Stomach (tissue), 19 donors: ENCODE measurements at places on chromosomes 16 and 17. TPM values are rescaled to one million over a fixed set of nuclear protein-coding genes. Genes with fewer than 3 reads are reported as not detected.

The KCNG4 gene
- not detected for total RNA-seq

DNA sequence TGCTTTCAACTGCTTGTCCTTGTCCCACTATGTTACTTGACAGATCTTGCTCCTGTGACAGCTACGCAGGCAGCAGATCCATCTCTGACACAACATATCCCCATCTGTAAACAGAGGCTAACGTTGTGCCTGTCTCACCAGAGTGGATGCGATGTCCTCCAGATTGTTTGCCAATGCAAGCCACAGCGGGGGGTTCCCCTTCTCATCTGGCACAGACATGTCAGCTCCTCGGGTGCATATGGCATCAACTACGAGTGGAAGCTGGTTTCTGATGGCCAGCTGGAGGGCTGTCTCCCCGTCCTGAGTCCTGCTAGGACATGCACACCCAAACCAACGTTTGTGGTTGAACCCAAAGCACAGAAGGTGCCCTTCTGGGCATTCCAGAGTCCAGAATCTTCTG is 39.0 kb downstream of the CYB5D2 start:
- DNase-seq, result no peak

- no peak for DNase-seq
These were observed 45.9 kb downstream of the JPH3 start for GRCh38 chr16:87648236-87648635.

- no peak for DNase-seq
These were observed 98.2 kb upstream of the NOL11 start for GRCh38 chr17:67619555-67619954.

The NPIPA3 gene
- total RNA-seq, result not detected

The KRTAP4-6 gene
- total RNA-seq, result not detected

The ACSM2A gene
- not detected for total RNA-seq

DNA sequence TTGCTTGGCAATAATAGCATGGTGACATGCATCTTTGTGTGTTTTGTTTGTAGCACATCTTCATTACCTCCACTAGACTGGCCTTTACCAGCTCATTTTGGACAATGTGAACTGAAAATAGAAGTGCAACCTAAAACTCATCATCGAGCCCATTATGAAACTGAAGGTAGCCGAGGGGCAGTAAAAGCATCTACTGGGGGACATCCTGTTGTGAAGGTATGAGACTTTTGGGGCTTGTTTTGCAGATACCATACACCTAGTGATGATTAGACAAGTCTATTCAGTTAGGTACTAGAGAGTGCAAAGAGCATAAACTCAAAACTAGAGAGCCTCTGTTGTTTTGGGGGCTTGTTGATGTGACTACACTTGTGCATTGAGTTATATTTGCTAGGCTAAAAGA is 41.2 kb downstream of the NFATC3 start:
- no peak for DNase-seq

The NOD2 gene
- 2.3 TPM for total RNA-seq

DNA sequence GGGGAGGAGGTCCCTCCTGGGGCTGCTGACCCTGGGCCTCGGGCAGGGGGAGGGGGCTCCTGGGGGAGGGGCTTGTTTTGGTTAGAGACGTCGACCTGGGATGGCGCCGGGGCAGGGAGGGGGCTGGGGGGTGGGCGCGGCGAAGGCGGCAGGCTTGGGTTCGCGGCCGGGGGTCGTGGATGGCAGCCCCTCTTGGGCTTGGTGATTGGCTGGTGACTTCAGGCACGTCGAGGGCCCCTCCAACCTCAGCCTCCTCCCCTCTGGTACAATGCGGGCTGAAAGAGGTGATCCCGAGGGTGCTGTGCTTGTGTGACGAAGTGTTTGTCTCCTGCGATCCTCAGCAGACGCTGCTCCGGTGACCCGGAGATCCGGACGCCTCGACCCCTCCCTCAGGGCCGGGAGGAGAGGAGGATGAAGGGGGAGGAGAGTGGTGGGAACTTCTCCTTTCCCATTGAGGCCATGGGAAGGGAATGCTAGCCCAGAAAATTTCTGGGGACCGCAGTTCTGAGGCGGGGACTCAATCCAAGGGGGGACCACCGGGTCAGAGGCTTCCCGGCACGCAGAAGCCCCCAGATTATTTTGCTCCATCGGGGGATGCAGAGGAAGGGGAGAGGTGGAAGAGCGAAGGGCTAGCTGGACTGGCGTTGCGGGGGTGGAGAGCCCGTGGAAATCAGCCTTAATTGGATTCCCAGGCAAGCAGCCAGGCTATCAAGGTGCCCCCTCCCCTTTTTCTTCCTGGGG is 43.9 kb downstream of the RAI1 start:
- peak; percentile 71 for DNase-seq

The KCNJ2 gene
- 6.4 TPM for total RNA-seq

The CHST4 gene
- total RNA-seq, result not detected

GRCh38 chr16:938136-938535 is 32.6 kb downstream of the LMF1 start:
- no peak for DNase-seq

The RNF43 gene
- 269 TPM for total RNA-seq

DNA sequence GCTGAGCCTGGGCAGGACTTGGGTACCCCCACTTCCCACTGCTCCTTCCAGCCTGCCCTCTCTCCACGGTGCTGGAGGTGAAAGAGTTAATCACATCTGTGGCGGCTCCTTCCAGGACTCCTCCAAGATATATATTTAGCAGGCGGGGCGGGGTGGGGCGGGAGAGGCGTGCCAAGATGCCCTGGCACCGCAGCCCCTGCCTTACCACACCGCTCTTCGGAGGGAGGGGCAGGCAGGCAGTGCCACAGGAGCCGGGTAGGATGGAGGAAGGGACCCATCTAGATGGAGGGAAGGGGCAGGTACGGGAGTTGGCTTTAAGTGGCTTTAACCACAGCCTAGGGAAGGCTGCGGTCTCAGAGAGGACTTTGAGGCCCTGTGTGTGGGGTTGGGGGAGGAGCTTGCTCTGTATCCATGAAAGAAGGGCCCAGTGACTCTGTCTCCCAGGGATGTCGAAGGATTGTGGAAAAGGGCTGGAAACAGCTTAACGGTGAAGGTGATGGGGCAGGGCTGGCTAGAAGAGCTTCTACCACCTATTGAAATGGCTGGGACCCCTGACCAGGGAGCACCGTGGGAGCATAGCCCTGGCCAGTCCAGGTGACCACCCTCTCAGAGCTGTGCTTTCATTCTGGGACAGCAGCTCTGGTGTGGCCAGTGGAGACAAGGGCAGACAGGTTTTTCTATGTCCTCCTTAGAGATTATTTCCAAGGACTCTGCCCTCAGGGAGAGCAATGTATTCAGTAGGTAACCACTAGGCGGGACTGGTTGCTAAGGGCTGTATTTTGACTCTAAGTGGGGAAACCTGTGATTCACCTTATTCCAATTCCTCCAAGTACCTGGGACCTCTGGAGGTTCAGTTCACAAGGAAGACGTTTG is 13.0 kb downstream of the GPR142 start:
- DNase-seq, result peak; percentile 85
